HCT116 (cell line): ENCODE measurements at places on chromosomes 5 and 9.

- peak; percentile 10 for DNase-seq
Observed at GRCh38 chr5:156991714-156992113, 28.7 kb upstream of the TIMD4 start.

- DNase-seq = no peak
Observed at GRCh38 chr5:88824892-88825583, 57.9 kb downstream of the MEF2C start.

- DNase-seq = no peak
Observed at GRCh38 chr5:146388386-146388785, 49.7 kb downstream of the POU4F3 start.

DNA sequence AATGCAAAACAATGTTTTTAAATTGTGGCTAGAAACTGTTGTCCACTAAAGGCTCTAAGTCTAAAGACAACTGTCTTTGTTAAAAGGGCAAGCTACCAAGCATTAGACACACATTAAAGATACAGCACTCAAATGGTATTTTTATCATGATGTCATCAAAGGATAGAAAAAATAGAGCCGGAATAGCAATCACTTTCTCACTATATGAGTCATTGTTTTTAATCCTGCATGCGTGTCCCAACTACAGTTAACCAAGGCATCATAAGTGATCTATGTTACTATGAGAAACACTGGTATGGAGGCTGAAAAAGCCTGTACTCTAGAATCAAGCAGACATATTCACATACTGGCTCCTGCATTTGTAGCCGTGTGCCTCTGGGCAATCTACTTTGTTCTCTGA lies 1.9 kb upstream of the PJA2 start:
- peak; percentile 24 for DNase-seq

GRCh38 chr9:74245866-74246497 lies 251.2 kb upstream of the RORB start:
- no peak for DNase-seq

GRCh38 chr9:99072040-99072394 lies 32.9 kb upstream of the TGFBR1 start:
- no peak for DNase-seq

- no peak for DNase-seq
Observed at GRCh38 chr5:180580681-180581080, 10.6 kb downstream of the SCGB3A1 start.

- DNase-seq = peak; percentile 23
Observed at GRCh38 chr5:154465169-154465568, 12.9 kb downstream of the HAND1 start.

- peak; percentile 66 for DNase-seq
Observed at GRCh38 chr5:142699184-142699720, 13.4 kb upstream of the FGF1 start.

DNA sequence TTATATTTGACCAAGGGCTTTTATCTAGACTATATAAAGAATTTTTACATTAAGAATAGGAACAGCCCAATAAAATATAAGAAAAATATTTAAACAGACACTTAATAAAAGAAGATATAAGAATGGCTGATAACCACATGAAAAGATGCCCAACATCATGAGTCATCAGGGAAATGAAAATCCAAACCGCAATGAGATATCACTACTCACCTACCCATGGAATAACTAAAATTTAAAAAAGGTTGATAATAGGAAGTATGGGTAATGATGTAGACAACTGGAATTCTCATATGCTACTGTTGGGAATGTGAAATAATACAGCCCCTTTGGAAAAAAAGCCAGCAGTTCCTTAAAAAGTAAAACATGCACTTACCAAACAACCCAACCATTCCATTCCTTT lies 206.9 kb upstream of the PCSK5 start:
- no peak for DNase-seq
